ENCODE measurements at places on chromosomes 16 and 17.

DNA sequence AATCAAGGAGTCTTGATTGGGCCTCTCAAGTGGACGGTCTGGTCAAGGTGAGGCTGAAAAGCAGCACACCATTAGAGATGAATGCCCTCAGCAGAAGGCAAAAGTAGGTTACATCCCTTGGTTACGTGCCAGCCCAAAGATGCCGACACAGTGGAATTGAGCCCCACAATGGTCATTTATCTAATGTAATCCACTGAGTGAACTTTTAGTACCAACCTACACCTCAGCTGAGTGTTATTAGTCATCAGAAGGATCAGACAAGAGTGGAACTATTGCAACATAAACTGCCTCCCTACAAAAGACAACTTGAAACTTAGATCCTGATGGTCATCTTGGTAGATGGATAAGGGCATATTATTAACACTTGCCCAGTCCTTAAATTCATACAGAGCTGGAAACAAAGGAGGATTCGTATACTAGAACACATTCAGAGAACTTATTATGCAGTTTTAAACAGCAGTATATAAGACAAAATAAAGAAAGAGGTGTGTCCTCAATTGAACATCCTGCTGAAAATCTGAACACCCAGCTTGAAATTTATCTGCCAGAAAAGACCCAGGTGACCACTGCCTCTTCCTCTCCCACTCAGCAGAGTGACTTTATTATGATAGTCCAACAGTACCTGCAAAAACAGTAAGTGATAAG lies 2.8 kb downstream of the DCUN1D3 start:
- DNase-seq = peak; percentile 81

DNA sequence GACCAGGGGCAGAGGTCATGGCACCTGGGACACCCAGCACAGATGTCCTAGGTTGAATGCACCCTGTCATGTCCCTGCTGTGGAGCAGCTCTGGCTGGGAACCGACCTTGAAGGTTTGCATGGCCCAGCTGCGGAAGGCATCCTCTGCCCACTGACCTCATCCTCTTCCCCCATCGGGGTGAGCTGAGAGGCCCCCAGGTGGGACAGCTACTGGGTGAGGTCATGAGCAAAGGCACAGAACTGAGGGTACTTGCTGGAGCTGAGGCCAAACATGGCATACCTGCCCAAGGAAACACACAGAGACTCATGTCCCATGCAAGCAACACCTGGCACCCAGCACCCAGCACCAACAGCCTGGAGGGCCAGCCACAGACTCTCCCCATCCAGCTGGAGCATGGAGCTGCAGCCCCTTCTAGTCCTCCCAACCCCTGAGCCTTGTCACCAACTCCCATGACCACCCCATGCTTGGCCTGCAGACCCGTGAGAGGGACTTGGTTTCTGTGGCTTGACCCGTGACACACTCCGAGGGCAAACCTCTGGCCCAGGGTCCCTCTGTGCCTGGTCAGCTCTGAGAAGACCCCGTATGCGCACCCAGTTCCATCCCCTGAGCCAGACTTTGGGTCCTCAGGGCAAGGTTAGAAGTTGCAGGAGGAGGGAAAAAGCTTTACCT lies 33.1 kb downstream of the LGALS9 start:
- no peak for DNase-seq

GRCh38 chr16:3618769-3619141 lies 7.3 kb upstream of the SLX4 start:
- DNase-seq = peak; percentile 71

- no peak for DNase-seq
These were observed 6.7 kb upstream of the GOSR2 start for GRCh38 chr17:46916211-46916610.

DNA sequence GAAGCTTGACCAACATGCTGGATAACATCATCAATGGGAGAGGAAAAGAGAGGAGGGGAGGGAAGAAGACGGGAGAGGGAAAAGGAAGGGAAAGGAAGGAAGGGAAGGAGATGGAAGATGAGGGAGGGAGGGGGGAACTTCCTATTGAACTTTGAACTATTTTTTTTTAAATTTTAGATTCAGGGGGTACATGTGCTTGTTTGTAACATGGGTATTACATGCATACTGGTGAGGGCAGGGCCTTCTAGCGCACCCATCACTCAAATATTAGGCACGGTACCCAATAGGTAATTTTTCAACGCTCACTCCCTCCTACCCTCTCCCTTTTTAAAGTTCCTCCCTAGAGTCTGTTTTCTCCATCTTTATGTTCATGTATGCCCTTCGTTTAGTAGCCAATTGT lies 383.2 kb upstream of the XYLT1 start:
- DNase-seq = no peak

DNA sequence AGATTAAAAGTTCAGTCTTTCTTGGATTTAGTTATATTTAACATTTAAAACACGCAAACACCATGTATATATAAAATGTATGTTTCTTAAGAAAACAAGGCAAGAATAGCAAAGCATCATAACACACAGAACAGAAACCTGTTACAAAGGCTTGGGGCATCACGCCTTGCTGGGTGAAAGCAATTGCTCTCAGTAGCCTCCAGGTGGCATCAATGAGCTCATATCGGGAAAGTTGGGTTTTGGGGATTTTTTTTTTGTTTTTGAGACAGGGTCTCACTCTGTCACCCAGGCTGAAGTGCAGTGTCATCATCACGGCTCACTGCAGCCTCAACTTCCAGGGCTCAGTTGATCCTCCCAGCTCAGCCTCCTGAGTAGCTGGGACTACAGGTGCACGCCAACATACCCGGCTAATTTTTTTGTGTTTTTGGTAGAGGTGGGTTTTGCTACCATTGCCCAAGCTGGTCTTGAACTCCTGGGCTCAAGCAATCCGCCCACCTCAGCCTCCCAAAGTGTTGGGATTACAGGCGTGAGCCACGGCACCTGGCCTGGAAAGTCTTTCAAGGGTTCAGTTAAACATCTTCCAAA lies 56.9 kb downstream of the CYB5D2 start:
- DNase-seq = peak; percentile 65

- DNase-seq = no peak
These were observed 1.4 kb downstream of the JMJD8 start for GRCh38 chr16:682493-683395.

All from suppressor macrophage treated with lipopolysaccharide for 1 hour (primary cell).